ENCODE measurements at places on chromosomes 1 and 21.

- DNase-seq = no peak
These were observed 147.4 kb upstream of the NRIP1 start for GRCh38 chr21:15212206-15212605.

DNA sequence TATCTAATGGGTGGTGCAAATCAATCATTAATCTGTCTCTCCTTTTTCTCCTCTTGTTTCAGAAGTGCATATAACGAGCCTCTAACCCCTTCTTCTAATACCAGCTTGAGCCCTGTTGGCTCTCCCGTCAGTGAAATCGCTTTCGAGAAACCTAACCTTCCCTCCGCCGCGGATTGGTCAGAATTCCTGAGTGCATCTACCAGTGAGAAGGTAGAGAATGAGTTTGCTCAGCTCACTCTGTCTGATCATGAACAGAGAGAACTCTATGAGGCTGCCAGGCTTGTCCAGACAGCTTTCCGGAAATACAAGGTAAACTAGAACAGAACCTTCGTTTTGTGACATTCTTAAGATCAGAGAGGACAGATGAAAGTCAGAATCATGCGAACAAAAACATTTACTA, 25.3 kb upstream of the VAMP3 start:
- no peak for DNase-seq

GRCh38 chr1:212752934-212753497, 38.6 kb downstream of the NSL1 start:
- no peak for DNase-seq

DNA sequence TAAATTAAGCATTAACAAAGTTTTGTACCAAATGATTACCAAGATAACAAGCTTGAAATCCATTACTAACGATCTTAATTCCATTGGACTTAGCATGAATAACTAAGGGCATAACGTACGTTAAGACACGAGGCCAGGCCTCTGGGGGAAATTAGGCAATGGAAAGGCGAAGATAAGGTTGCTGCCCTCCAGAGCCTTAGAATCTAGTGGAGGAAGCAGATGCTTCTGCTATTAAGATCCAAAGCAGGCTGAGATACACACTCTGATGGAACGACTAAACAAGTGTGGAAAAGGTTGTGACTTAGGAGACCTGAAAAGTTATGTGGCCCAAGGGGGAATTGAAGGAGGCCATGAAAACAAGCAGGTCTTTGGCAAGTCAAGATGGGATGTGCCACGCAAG, 6.0 kb downstream of the AKNAD1 start:
- DNase-seq = no peak

DNA sequence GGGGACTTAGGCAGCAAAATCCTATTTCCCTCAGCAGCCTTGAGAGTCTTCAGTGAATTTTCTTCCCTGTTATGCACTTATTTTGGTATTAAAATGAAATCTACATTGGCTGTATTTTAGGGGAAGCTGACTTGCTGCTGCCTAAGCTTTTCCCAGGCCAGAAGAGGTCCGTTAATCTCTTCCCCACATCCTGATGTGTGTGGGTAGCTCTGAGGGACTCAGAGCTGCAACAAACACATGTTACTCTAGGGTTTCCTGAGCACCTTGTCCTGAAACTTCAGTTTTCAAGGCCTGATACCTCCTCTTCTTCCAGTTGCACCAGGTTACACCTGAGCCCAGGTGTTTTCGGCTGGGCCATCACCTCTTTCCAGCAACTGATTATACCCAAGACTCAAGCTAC, 51.5 kb downstream of the SYT6 start:
- DNase-seq = no peak

DNA sequence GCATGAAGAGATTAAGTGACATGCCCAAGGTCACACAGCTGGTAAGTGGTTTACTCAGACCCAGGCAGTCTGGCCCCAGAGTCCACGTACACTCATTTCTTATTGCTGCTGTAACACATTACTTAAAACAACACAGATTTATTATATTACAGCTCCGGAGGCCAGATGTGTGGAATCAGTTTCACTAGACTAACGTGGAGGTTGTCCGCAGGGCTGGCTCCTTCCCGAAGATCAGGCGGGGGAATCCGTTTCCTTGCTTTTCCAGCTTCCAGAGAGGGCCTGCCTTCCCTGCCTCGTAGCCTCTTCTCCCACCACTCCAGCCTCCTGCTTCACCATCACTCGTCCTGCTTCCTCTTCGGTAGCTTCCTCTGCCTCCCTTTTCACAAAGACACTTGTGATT, 81.2 kb downstream of the KCNN3 start:
- DNase-seq = no peak

DNA sequence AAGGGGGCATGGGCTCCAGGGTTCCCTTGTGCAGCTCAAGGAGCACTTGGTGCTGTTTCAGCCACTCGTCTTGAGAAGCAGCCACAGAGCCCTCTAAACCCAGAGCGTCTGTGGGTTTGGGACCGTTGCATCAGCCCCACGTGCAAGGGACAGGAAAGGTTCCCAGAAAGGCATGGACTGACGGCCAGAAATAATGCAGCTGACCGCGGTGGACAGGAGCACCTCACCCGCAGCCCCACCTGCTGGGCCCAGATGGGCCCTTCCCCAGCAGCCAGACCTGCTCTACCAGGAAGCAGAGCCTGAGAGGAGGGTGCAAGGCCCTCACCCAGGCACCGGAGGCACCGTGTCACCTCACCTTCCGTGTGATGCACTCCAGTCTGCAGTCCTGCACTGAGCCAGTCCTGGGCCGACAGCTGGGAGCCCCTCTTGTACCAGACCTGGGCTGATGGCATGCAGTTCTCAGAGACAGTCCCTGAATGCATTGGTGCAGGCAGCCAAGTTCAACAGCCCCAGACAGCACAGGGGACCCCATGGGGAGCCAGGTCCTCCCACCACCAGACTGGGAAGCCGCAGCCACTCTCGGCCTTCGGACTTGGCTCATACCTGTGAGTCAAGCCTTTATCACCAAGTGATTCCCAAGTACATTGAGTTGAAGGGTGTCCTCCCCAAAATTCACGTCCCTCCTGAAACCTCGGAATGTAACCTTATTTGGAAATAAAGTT, 4.8 kb upstream of the TFF3 start:
- no peak for DNase-seq

DNA sequence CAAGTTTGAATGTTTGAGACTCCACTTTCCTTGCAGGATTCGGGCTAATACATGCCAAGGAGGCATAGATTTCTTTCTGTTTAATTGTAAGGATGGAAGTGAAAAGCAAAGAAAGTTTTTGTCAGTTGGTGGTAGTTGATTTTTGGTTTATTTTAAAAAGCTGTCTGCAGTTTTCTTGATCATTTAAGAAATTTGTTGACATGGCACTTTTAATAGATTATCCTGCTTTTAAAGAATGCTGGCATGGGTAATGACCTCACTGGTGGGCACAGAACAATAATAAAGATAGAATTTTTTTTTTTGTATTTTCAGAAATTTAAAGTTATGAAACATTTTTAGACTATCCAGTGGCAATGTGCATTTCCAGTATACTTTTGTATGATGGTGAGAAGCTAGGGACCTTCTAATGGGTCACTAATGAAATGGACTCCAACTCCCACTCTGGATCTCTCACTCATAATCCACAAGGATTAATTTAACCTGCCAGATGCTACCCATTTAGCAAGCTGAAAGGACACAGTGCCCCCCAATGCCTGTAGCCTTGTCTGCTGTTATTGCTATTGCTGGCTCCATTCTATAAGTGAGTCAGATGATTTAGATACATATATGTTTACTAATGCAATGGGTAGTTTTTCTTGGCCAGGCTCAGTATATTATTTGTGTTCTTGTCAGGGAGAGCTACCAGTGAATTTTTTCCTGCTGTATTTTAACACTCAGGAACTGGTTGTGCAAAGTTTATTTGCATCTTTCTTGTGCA, 190.2 kb upstream of the SGIP1 start:
- DNase-seq = no peak

GRCh38 chr1:164210211-164210739, 348.7 kb upstream of the PBX1 start:
- DNase-seq = no peak

DNA sequence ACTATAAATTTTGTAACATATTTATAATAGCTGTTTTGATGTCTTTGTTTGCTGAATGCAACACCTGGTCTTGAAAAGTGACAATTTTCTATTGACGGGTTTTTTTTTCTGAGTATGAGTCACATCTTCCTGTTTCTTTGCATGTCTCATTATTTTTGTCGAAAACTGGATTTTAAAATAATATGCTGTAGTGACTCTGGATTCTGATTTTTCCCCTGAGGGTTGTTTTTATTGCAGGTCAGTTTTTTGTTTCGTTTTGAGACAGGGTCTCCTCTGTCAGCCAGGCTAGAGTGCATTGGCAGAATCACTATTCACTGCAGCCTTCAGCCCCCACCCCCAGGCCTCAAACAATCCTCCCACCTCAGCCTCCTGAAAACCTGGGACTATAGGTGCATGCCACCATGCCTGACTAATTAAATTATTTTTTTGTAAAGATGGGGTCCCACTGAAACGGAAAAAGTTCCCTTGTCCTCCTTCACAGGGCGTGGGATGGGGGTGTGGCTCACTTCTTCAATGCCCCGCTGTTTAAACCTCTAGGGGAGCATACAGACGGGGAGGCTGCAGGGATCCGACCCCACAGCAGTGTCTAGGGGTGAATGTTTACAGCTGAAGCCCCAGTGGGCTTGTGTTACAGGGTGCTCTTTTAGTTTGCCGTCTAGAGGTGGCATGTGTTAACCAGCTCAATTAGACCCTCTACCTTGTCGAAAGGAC, 11.3 kb upstream of the PPIE start:
- no peak for DNase-seq

- no peak for DNase-seq
These were observed 31.0 kb upstream of the PPP1R15B start for GRCh38 chr1:204442376-204443259.

DNA sequence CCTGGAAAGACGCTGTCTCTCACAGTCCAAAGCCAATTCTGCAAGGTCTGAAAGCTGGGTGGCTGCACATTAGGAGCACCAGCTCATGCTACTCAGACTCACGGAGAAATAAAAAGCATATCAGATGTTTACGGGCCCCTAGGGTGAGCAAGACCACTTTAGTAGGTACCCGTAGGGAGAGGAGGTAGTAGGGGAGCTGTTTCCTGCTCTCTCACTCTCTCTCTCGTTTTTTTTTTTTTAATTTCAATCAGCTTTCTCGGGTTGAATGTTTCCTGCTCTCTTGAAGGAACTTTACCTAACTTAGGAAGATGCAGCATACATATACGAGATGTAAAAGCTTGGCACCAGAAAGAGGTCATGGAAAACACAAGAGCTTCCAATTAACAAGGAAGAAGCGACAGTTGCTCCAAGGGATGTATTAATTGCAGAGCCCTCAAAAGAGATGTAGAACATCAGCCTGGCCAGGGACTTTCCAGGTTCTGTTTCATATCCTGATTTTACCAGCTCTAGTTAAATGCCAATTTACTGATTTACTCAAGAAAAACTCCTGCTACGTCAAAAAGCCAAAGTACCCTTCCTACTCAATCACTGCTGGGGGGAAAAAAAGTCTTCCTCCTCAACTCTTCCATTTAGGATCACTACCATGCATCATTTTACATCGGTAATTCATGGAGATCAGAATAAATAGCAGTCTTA, 3.1 kb downstream of the LORICRIN start:
- no peak for DNase-seq

DNA sequence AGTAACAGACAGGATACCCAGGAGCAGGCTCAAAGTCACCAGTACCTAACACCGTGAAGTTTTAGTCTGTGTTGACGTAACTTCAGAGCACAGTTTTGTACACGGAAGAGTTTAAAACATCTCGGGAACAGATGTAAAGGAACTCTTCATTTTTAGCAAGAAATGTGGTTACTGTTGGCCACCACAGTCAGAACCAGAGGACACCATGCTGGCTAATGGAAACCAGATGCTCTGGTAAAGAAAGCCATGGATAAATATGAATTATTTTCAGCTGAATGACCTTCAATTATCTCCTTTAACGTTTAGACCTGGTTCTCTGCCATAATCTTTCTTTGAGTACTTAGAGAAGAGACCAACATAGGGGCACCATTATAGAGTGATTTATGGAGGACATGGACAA, 115.9 kb downstream of the NTMT2 start:
- no peak for DNase-seq

All from stimulated activated CD8-positive, alpha-beta memory T cell treated with anti-CD3 and anti-CD28 coated beads, Interleukin-2, amount 100 ng/mL, for 1 hour (primary cell).